HCT116 (cell line): ENCODE measurements at places on chromosomes 2 and 18. TPM values are rescaled to one million over a fixed set of nuclear protein-coding genes. Genes with fewer than 3 reads are reported as not detected.

DNA sequence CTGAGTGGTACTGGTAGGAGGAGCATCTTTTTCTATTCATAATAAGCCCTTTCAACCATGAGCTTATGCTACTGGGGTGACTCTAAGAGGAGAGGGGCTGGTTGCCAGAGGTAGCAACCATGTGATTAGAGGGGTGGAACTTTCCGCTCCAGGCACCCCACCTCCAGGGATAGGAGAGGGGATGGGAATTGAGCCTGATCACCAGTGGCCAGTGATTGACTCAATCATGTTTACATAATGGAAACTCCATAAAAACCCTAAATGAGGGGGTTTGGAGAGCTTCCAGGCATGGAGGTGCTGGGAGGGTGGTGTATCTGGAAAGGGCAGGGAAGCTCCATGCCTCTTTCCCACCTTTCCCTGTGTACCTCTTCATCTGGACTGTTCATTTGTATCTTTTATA is 46.6 kb upstream of the RHOB start:
- no peak for DNase-seq

- DNase-seq: no peak
Measured at GRCh38 chr2:145075454-145076062, 555.6 kb upstream of the ZEB2 start.

DNA sequence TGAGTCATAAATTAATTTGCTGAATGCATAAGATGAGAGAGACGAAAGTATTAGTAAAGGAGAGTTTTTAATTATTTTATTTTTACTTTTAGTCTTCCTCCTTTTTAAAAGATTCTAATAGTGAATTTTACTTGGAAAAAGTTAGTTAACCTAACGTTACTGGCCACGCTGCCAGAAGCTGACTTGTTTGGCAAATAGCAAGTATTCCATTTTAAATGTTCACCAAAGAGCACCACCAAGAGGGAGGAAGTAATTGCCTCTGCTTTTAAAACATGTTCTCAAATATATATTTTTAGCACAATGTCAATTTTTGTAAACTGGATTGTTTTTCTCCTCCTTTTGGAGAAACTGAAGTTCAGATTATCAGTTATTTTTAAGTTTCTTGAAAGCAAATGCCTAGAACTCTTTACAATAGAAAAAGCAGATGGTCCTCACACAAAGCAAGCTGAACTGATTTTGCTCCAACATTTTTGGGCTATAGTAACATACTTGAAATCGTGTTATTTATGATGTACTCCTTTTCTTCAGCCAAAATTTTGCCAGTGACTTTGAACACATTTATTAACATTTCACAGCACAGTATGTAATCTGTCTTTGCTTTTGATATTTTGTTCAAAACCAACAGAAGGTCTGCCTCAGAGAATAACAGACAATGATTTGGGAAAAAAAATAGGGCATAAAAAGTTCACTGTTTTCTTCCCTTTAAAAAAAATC is 1311.0 kb upstream of the FAM98A start:
- DNase-seq: no peak

The ZNF638 gene
- total RNA-seq: 108 TPM

GRCh38 chr2:48439102-48439501 is 90.9 kb upstream of the STON1 start:
- DNase-seq: no peak

- no peak for DNase-seq
Measured at GRCh38 chr18:55918444-55918843, 330.5 kb upstream of the TCF4 start.

- DNase-seq: no peak
Measured at GRCh38 chr18:10482985-10483949, 28.8 kb downstream of the APCDD1 start.

The EML6 gene
- total RNA-seq: 6.6 TPM

GRCh38 chr2:74385396-74385795 is 5.3 kb upstream of the DCTN1 start:
- no peak for DNase-seq

GRCh38 chr2:172861098-172861497 is 125.5 kb downstream of the RAPGEF4 start:
- DNase-seq: no peak

The CXCR4 gene
- 1.3 TPM for total RNA-seq

DNA sequence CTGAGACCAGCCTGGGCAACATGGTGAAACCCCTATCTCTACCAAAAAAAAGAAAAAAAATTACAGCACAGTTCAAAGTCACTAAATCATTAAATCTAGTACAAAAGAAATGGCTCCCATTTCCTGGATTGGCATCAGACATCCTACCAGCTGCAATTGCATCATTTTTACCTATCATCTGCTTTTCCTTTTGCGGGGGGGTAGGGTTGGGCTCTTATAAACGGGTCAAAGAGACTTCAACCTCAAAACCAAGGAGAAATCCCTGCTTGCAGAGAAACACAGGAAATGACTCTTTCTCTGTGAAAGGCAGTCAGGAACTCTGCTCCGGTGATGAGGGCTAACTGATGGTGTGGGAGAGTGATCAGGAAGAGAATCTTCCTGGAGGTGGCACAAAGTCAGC is 45.3 kb upstream of the RFX8 start:
- DNase-seq: no peak

DNA sequence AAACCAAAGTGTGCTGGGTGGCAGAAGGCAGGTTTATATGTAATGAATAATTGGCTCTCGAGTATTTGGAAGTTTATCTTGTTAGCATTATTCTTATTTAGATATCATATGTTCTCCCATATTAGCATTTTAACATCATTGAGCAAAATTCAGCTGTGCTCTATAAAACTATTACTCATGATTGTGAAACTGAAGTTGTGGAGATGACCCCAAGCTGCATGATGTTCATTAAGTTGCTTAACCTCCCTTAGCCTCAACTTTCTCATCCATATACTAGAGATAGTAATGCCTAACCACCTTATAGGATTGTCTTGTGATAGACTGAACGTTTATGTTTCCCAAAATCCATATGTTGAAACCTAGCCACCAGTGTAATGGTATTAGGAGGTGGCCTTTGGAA is 346.3 kb downstream of the SATB2 start:
- DNase-seq: no peak

GRCh38 chr18:44602380-44602779 is 78.3 kb upstream of the SETBP1 start:
- no peak for DNase-seq

DNA sequence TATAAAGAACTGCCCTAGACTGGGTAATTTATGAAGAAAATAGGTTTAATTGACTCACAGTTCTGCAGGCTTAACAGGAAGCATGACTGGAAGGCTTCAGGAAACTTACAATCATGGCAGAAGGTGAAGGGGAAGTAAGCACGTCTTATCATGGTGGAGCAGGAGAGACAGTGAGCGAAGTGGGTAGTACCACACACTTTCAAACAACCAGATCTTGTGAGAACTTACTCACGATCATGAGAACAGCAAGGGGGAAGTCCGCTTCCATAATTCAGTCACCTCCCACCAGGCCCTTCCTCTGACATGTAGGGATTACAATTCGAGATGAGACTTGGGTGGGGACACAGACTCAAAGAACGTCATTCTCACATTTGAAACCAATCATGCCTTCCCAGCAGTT is 260.1 kb upstream of the FAM98A start:
- DNase-seq: no peak

DNA sequence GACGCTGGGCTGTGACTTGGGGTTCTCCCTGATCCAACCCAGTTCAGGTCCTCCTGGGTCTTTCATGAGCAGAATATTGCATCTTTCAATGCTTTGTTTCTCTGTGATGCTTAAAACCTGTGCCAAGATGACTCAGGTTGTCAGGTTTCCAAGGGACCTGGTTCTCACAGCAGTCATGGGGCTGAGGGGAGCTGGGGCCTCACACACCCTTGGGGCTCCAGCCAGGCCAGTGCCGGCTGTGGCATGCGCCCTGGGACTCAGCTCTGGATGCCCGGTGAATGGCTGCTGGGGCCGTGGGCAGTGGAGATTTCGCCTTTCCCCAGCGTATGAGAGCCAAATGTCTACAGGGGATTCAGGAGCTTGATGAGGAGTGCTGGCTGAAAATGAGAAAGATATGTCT is 29.6 kb downstream of the EDAR start:
- no peak for DNase-seq

GRCh38 chr2:86280191-86280667 is 57.2 kb downstream of the REEP1 start:
- no peak for DNase-seq

DNA sequence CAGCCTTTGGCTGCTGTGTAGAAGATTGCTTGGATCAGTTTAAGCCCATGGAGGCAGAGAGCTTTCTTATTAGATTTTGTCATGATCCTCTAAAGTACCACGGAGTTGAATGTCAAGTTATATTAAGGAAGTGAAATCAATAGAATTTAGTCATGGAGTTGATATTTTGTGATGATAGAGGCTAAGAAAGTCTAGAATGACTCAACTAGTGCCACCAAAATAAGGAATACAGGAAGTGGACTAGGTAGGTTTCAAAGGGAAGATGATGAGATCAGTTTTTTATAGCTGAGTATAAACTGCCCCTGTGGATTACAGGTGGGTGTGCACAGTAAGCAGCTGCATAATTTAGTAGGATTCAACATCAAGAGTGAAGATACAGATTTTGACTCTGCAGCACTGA is 25.2 kb downstream of the FBXO36 start:
- DNase-seq: no peak

- no peak for DNase-seq
Measured at GRCh38 chr2:58101500-58101899, 54.9 kb downstream of the VRK2 start.

GRCh38 chr2:81872006-81872405 is 1567.5 kb upstream of the LRRTM1 start:
- DNase-seq: no peak

DNA sequence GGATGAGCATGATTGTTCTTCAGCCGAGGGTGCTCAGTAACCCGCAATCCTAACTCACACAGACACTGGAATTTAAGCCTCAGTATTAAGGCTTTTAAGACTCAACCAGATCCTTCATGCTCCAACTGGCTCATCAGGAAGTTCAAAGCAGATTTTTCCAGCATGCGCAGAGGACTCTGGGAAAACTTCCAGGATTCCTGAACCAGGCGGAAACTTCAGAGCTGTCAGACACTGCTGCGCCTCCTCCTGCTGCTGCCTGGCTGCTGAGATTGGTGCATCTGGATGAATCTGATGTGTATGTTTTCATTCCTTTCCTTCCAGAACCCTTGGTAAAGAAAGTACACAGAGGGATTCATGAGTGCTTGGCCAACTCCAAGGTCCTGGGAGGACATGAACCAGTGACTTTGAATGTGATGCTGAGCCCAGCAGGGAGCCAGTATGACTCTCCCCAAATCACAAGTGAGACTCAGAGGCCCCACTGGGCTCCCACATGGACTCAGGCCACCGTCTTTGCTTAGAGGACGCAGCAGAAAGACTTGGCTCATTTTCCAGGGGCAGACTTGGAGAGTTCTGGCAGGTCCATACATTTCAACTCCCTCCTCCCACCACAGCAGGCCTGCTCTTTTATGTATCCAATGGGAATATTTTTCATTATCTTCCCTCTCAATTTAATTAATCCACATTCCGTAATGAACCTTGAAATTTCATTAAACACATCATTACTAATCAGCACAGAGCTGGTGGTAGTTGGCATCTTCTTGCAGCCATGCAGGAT is 143.5 kb upstream of the HDAC4 start:
- no peak for DNase-seq

The RND3 gene
- 15.0 TPM for total RNA-seq

- DNase-seq: peak; percentile 53
Measured at GRCh38 chr2:130332271-130333073, 10.2 kb upstream of the IMP4 start.

The IL37 gene
- not detected for total RNA-seq
